ENCODE measurements at places on chromosomes 11 and 22.

GRCh38 chr11:70675697-70676374 lies 277.5 kb downstream of the CTTN start:
- DNase-seq = no peak

- DNase-seq = no peak
Measured at GRCh38 chr11:6127881-6128280, 20.4 kb downstream of the OR56B4 start.

DNA sequence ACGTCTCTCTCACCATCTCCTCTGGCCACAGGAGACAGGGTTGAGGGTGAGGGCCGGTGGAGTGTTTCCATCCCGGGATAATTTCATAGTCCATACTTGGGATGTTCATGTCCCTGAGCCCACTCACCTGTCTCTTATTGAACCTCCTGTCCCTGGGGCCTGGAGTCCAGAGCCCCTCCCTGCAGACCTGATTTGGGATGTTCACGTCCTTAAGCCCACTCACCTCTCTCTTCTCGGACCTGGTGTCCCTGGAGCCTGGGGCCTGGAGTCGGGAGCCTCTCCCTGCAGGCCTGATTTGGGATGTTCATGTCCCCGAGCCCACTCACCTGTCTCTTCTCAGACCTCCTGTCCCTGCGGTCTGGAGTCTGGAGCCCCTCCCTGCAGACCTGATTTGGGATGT lies 868.2 kb downstream of the BRD1 start:
- DNase-seq = peak; percentile 42

DNA sequence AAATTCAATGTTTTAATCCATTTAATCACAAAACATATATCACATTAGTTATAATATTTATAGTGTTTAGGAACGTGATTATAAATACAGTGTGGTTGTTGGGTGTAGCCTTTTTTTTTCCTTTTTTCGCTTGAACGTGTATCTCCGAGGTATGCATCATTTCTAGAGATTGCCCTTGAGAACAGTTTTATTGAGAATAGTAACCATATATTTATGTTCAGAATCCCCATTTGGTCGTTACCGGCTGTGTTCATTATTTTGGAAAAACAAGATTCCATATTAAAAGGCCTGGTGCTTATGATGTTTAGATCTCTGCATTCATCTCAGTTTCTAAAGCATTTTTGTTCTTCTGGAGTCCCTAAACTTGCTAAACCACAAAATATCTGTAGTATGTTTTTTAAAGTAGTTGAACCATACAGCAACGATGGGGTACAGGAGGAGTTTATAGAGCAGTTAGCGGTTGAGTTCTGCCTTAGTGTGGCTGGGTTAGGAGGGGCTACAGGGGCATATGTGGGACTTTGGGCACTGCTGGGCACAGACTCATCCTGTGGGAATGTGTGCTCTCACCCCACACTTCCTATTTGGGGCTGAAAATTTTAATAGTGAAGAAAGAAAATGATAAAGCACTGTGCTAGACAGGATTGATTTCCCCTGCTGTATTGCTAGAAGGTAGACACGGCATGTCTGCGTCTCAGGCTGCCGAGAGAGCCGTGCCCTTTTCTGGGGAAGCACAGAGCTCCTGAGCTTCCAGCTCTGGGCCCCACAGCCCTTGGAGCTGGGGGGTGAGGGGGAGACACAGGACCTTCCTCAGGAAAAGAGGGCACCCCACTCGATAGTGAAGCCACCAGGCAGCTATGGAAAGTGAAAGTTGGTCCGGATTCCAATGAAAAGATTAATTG lies 81.5 kb upstream of the PPARA start:
- no peak for DNase-seq

- DNase-seq = no peak
Measured at GRCh38 chr11:118881228-118881627, 2.5 kb upstream of the CXCR5 start.

DNA sequence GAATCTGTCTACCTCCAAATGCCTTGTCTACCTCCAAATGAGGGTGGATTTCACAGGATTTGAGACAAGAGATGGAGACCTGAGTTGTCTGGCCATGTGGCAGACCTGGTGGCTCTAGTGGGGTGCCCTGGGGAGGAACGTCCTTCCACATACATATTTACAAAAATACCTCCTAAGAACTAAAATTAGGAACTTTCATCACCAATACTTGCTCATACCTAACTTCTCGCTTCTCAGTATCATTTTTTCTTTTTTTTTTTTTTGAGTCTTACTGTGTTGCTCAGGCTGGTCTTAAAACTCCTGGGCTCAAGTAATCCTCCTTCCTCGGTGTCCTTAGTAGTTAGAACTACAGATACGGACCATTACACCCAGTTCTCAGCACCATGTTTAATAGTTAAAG lies 117.9 kb downstream of the MED15 start:
- no peak for DNase-seq

DNA sequence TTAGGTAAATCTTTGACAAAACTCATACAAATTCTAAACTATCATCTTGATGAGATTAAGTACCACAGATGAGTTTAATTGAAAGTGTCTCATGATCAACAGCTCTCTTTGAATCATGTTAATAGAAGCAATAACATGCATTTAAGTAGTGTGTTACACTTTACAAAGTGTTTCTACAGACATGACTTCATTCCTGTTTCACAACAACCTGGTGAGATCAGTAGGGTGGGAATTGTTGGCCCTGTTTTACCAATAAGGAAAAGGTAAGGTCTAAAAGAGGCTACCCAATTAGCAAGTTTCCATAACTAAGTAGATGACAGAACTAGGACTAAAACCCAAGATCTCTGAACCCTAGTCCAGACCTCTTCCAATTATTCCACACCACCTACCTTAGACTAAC lies 12.7 kb upstream of the PRSS23 start:
- DNase-seq = no peak

- no peak for DNase-seq
Measured at GRCh38 chr22:24433828-24434470, 6.5 kb downstream of the ADORA2A start.

GRCh38 chr11:10291801-10292638 lies 2.0 kb downstream of the SBF2 start:
- no peak for DNase-seq

DNA sequence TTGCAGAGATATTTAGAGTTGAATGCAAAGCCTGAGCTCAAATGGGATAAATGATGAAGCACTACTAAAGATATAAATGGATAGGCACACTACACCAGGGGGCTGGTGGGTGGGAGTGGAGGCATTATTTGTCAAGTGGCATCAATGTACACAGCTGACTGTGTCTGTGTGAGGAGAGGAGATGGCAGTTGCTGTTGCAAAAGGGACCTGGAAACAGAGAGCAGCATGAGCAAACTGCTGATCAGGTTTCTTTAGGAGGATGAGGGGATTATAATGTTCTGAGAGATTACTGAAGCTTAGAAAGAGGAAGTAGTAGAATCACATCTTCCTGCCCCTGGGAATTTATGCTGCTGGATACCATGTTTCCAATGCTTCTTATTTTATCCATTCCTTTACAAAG lies 39.4 kb upstream of the LIN7C start:
- no peak for DNase-seq

- DNase-seq = no peak
Measured at GRCh38 chr11:95517453-95517852, 272.1 kb downstream of the FAM76B start.

- no peak for DNase-seq
Measured at GRCh38 chr22:45127866-45128265, 35.9 kb upstream of the NUP50 start.

- no peak for DNase-seq
Measured at GRCh38 chr11:72426103-72426757, 8.1 kb downstream of the CLPB start.

DNA sequence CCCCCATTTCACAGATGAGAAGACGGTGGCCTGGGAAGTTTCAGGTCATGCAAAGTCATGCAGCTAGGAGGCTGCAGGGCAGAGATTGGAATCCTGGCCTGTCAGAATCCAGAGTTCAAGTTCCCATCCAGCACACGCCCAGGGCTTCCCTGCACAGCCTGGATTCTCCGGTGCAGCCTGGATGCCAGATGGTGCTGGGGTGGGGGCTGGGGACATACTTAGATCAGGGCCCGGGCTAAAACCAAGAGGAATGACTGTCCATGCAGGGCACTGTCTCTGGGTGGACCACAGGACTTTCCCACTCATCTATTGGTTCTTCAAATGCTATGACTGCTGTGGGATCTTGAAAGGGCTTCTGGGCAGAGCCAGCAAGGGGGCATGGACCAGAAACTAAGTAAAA lies 24.6 kb downstream of the LMO1 start:
- no peak for DNase-seq

DNA sequence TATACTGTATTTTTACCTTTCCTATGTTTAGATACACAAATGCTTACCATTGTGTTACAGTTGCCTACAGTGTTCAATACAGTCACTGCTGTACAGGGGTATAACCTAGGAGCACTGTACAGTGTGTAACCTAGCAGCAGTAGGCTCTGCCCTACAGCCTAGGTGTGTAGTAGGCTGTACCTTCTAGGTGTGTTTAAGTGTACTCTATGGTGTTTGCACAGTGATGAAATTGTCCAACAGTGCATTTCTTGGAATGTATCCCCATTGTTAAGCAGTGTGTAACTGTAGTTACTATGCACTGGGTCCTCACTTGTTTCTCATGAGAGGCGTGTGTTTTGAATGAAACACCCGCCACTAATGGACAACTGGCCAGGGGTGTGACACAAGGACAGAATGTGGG lies 269.0 kb downstream of the OPCML start:
- no peak for DNase-seq

- no peak for DNase-seq
Measured at GRCh38 chr11:57639321-57640067, 10.2 kb downstream of the YPEL4 start.

- DNase-seq = no peak
Measured at GRCh38 chr11:27701355-27702105, 1.3 kb upstream of the BDNF start.

GRCh38 chr11:93033093-93033492 lies 63.6 kb downstream of the MTNR1B start:
- no peak for DNase-seq

- no peak for DNase-seq
Measured at GRCh38 chr11:61108847-61109585, 6.7 kb downstream of the CD5 start.

- DNase-seq = no peak
Measured at GRCh38 chr11:13891911-13892310, 70.6 kb upstream of the SPON1 start.

DNA sequence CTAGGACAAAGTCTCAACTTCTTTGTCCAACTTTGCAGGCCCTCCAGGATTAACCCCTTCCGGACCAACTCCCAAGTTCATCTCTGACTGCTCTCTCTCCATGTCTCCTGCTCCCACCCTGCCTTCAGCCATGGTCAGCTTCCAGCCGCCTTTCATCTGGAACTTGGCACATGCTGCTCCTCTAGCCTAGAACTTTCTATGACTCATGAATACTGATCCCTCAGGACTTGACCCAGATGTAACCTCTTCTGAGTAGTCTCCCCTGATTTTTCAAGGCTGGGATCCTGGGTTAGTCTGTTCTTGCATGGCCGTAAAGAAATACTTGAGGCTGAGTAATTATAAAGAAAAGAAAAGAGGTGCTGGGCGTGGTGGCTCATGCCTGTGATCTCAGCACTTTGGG lies 5.2 kb upstream of the SLC15A3 start:
- DNase-seq = no peak

DNA sequence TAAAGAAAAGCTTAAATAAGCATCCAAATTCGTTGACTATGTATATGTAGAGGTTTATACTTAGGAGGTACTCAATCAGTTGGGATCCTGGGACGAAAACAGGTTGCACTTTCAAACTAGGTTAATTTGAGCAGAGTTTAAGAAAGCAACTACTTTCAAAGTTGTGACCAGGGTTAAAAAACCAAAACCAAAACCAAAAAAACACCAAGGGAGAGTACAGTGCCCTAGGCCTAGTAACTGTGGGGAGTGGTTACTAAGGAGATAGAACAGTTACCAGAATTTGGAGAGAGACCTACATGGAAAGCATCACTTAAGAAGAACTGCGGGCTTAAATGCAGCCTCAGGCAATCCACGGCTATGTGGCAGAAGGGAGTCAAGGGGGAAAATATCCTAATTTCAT lies 148.3 kb downstream of the JRKL start:
- no peak for DNase-seq

DNA sequence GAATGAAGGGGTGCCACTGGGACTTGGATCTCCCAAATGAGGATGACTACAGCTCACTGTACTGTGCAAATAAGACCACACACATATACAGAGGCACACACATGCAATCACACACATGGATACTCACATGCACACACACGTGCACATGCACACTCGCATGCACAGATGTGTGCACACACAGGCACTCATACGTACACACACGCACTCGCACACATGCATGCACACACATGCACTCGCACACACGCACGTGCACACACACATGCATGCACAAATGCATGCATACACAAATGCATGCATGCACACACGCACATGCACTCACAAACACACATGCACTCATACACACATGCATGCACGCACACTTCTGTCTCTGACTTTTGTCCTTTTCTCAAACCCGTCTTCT lies 36.0 kb downstream of the TECTA start:
- DNase-seq = no peak

DNA sequence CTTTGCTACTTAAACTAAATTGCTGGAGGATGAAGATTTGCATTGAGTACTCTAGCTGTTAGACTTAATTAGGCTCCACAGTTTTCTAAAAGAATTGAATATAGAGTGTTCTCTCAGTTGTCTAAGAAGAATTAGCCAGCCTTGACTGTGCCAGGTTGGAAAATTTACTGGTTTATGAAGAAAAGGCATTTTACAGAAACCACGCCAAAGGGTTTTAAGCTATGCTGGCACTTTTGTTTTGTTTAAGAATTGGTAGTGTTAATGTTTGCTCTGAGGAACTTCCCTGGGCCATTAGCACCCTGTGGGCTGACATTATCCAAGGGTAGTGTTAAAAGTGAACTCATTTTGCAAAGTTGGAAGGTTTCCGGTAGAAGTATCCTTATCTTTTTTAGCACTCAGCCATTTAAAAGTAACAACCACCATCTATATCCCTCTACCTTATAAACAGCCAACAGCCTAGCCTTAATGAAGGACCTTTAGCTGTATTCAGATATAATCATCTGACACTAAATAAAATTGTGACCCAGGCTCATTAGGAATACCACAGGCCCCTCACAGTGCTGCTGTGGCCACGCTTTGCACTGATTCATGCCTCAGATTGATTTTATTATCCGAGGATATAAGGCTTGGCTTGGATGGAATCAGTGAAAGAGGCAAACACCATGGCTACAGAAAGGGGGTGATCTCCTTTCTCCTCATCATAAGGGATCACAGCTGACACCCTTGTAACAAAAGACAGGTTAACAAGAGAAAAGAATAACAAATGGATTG lies 158.9 kb downstream of the NCAM1 start:
- DNase-seq = no peak

GRCh38 chr11:68983801-68984200 lies 3.0 kb upstream of the MRGPRD start:
- DNase-seq = peak; percentile 40

- DNase-seq = no peak
Measured at GRCh38 chr11:61028135-61028729, 56.8 kb downstream of the CD6 start.
